Left renal pelvis (tissue), 4 donors: ENCODE measurements at places on chromosomes 16 and 17. TPM values are rescaled to one million over a fixed set of nuclear protein-coding genes. Genes with fewer than 3 reads are reported as not detected.

GRCh38 chr17:65374966-65375365, 186.5 kb downstream of the AXIN2 start:
- DNase-seq = no peak

DNA sequence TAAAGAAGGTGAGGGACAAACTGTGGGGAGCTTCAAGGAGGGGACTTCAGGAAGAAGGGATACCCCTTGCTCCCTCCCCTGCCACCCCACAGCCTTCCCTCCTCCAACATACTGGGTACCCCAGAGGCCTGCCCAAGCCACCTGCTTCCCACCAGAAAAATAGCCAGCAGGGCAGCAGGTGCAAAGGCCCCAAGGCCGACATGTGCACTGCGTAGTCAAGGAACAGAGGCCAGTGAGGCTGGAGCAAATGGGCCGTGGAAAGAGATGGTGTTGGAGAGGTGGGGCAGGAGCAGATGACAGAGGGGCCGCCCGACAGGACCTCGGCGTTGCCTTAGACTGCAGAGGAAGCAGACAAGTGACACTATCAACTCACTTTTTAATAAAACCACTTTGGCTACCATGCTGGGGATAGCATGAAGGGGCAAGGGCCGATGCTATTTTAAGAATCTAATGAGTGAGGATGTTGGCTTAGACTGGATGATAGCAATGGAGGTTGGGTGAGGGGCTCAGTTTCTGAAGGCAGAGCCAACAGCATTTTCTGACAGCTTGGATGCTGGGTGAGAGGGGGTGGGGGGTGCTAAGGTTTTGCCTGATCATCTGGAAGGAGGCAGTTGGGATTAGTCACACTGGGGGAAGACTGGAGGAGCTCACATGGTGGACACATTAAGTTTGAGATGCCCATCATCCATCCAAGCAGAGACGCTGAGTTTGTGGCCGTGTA, 72.8 kb upstream of the TOB1 start:
- DNase-seq = no peak

The OSBPL7 gene
- 16.3 TPM for polyA plus RNA-seq

- DNase-seq = no peak
Measured at GRCh38 chr17:42101513-42102292, 3.4 kb upstream of the ZNF385C start.

The SLC43A2 gene
- polyA plus RNA-seq = 36.4 TPM

The ZFPM1 gene
- 5.3 TPM for polyA plus RNA-seq

DNA sequence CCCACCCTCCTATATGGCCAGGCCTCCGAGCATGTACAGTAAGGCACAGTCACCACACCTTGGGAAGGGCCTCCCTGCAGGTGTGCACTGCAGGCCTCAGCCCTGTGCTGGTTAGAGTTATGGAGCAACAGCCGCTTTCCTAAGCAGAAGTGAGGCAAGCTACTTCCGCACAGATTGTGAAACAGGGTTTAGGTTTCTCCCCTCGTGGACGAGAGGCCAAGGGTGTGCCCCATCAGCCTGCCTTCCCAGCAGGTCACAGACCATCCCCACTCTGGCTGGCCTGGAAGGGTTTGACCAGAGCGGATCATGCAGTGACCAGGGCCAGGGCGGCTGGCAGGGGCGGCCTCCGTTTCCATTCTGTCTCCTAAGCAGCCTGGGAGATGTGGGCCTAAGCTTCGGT, 4.7 kb downstream of the MSRB1 start:
- DNase-seq = no peak

The KAT2A gene
- 88.4 TPM for polyA plus RNA-seq

DNA sequence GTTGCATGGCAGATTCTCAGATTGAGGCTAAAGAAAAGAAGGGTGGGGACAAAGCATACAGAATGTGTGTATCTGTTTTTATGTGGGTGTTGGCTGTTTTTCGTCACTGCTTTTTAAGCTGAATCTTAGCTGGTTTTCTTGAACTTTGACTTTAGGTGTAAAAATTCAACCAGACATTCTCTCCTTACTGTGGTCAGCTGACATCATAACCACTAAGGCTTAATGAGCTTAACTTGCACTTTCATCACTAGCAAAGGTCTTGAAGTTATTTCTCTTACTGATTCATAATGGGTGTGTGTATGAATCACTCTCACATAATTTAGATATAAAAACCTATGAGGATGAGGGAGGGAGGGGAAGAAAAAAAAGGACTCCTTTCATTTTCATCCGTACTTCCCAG, 4.0 kb upstream of the CDC6 start:
- DNase-seq = no peak

The C16orf96 gene
- 0.41 TPM for polyA plus RNA-seq

DNA sequence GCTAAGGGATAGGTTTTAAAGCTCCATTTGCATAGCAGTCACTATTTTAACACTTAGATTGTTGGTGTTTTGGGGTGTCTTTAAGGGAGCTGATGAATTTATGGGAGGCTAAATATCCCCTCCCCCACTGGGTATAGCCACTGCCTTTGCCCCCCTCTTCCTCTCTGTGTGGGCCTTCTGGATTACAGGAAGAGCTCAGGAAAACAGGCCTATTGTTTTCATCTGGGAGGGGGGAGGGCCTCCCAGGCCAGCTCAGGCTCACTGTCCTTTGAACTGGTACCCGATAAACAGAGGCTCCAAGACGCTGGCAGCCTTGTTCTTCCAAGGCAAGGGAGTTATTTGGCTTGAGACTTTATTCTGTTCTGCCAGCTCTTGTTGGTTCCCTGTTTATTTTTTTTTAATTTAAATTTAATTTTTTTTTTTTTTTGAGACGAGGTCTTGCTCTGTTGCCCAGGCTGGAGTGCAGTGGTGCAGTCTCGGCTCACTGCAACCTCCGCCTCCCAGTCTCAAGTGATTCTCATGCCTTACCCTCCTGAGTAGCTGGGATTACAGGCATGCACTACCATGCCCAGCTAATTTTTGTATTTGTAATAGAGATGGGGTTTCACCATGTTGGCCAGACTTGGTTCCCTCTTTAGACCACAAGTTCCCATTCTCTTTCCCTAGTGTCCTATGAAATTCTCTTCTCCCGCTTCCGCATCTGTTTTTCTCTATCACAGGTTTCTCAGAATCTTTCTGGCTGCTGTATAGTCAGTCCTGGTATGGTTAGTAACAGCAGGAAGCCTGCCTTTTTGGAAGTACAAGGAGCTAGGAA, 25.1 kb downstream of the MINK1 start:
- no peak for DNase-seq

GRCh38 chr17:21282231-21282630, 2.3 kb upstream of the MAP2K3 start:
- DNase-seq = no peak

DNA sequence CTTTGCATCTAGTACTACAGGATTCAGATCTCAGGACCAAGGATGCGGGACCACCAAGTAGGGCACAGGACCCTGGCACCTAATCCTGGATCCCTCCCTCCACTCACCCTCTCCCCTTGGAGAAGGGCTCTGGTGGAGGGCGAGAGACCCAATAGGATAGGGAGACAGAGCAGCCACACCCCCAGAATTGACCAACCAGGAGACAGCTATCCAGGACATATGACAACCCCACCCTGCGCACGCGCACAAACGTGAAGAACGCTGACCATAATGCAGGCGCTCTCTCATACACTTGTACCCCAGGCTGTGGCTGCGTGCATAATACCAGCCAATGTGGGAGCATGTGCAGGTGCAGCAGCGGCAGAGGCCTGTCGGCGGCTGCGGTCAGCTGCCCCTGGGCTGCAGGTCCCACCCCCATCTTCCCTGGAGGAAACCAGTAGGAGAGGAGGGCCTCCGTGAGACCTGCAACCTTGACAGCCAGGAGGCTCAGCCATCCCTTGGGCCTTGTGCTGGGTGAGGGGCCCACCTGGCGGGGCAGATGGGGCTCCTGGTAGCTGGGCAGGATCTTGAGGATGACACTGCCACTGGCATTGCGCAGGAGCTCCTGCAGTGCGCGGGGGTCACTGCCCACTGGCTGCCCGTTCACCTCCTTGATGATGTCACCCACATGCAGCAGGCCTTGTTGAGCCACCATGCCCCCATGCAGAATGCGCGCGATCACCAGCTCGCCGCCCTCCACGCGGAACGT, 25.4 kb downstream of the MPP2 start:
- DNase-seq = no peak

GRCh38 chr17:41848788-41849187, 11.2 kb downstream of the KLHL10 start:
- no peak for DNase-seq

- peak; percentile 36 for DNase-seq
Measured at GRCh38 chr16:88194397-88195268, 188.1 kb upstream of the ZNF469 start.

DNA sequence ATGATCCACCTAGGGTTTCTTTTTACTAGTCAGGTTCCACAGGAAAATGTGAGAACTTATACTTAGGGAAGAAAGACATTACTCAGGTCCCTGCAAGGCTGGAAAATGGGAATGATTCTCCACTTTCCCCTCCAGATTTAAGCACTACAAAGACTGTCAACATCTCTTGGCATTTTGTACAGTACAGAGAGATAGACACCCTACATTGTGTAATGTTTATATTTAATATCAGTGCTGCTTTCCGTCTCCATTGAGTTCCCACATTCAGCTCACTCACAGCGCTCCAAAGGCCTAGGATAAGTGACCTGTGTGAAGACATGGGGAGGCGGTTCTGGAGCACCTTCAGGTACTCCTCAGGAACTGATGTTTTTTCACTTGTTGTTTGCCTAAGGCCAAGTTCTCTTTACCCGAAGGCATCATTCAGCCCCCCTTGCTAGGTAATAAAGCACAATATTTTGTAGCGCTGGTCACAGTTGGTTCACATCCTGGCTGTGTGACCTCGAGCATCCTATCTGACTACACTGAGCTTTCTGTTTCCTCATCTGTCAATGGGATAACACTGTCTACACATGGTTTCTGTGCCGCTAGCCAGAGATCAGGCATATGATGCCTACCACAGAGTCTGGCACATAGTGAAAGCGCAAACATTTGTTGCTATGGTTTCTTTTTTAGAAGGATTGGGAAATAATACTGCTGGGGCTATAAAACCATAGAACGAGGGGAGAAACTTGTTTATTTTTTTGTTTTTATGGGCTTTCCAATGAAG, 226.6 kb downstream of the ZFHX3 start:
- no peak for DNase-seq

- no peak for DNase-seq
Measured at GRCh38 chr16:89193576-89194293, 6.6 kb downstream of the SLC22A31 start.

The EIF3C gene
- 406 TPM for polyA plus RNA-seq

The KDM6B gene
- 30.7 TPM for polyA plus RNA-seq

GRCh38 chr16:85710732-85711131, 22.0 kb upstream of the GINS2 start:
- DNase-seq = no peak

The SOCS7 gene
- polyA plus RNA-seq = 18.2 TPM

The NPIPA8 gene
- polyA plus RNA-seq = 51.2 TPM

GRCh38 chr17:48556229-48556575, 11.3 kb upstream of the HOXB2 start:
- no peak for DNase-seq

The TSPOAP1 gene
- 76.5 TPM for polyA plus RNA-seq

DNA sequence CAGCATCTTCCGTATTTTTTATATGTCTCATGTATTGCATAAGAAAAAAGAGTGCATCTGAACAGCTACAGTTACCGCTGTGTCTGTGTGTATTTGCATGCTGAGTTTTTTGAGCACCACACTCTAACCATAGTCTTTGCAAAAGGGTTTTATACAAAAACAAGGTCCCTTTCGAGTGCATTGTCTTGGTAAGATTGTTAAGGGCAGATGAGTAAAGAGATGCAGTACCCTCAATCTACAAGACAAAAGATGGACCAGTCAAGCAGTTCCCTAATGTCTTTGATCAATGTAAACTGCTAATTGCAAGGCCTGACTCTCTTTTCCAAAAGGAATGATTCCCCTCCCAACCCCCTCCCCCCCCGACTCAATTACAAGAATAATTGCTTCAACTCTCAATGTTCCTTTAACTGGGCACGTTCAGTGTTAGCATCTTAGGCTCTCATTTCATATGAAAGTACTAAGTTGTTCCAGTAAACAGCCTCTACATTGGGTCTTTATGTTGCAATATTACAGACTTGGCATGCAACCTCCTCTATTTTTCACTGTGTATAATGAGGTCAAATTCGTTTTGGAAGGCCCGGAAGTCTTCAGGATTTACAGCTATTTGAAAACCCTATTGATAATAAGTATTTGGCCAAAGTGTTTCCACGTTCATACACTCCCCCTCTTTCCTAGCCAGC, 471.4 kb upstream of the RBFOX1 start:
- no peak for DNase-seq

GRCh38 chr16:56266641-56267607, 75.6 kb downstream of the GNAO1 start:
- DNase-seq = no peak

DNA sequence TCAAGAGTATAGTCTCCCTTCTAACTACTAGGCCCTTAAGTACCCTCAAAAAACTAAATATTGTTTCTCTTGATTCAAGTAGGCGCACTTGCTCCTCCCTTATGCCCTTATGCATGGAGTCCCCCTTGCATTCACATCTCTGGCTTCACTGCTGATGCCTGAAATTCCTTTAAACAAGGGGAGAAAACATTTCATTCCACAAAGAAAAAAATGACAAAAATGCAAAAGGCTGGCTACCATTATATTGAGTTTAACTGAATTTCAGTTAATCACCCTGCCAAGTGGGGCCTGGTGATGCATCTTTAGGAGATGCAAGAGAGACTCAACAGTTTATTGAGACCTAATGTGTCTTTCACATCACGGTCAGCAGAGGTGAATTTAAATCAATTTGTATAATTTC, 35.6 kb downstream of the CRLF3 start:
- DNase-seq = no peak

DNA sequence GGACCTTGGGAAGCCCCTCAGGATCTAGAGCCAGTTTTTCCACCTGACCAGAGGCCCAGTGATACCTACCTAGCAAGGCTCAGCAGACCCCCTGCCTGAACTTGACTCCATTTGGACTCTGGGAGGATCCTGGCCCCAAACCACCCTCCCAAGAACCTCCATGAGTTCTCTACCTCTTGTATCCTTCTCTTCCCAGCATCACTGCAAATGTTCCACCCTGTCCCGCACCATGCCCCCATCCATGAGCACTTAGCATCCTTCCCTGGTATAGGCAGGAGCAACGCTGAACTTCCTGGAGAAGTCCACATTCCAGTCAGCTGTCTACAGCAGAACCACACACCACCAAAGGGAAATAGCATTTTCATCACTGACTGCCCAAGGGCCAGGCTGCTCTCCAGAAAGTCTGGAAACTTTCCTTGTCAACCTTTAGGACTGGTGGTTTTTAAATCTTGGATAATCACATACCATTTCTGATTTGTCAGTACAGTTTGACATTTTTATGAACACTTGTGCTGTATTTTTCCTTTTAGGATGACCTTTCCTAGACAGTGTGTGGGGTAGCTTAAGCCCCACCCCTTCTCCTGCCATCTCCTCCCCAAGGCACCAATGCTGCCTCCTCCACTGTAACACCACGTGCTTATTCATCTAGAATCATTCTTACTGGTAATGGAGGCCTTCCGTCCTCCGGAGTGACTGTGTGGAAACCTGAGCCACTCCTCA, 13.9 kb downstream of the EIF4A3 start:
- DNase-seq = no peak

DNA sequence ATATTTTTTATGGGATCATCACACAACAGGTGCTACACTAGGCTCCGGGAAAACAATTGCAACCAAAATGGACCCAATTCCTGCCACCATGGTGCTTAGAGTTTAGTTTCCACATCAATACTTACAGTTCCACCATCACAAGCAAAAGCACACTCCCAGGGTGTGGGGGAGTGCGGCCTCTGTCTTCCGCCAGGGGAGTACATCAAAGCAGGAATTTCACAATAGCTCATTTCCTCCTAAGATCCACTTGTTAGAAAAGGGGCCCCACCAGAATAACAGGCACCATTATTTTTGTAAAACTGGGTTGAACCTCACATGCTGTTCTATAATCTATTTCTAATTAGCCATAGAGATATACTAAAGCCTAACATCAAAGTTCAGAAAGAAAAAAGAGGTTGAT, 44.3 kb upstream of the PSMD7 start:
- DNase-seq = no peak
